ENCODE measurements at places on chromosomes 6 and 20. TPM values are rescaled to one million over a fixed set of nuclear protein-coding genes. Genes with fewer than 3 reads are reported as not detected.

The WFDC2 gene
- total RNA-seq: 0.15 TPM

The RAD21L1 gene
- not detected for total RNA-seq

The GGTLC1 gene
- total RNA-seq: not detected

The OVOL2 gene
- total RNA-seq: 0.35 TPM

The LGSN gene
- 2.4 TPM for total RNA-seq

The CTAGE9 gene
- total RNA-seq: not detected

The MICB gene
- total RNA-seq: 6.5 TPM

The KIAA1586 gene
- 5.0 TPM for total RNA-seq

The LCA5 gene
- 0.93 TPM for total RNA-seq

The SULF2 gene
- 22.1 TPM for total RNA-seq

The VWA7 gene
- 1.3 TPM for total RNA-seq

The PIGT gene
- total RNA-seq: 96.5 TPM

The BMP2 gene
- total RNA-seq: 0.24 TPM

The DSP gene
- total RNA-seq: 33.0 TPM

The C20orf141 gene
- 0.49 TPM for total RNA-seq

The NFATC2 gene
- total RNA-seq: 8.5 TPM

The PRSS16 gene
- total RNA-seq: 3.5 TPM

The PTPRA gene
- total RNA-seq: 40.6 TPM

The TP53TG5 gene
- not detected for total RNA-seq

The FKBP1C gene
- total RNA-seq: 2.1 TPM

The NRM gene
- 27.7 TPM for total RNA-seq

The SEMG1 gene
- not detected for total RNA-seq

The LAMA2 gene
- 0.70 TPM for total RNA-seq

The TMEM74B gene
- 3.8 TPM for total RNA-seq

The CALHM4 gene
- not detected for total RNA-seq

The C6orf118 gene
- total RNA-seq: 0.14 TPM

The PSORS1C2 gene
- total RNA-seq: not detected

The RUNX2 gene
- total RNA-seq: 1.4 TPM

The NMBR gene
- not detected for total RNA-seq

All from A549 treated with AZD2906 at 1 μM for 4 hours (cell line).